ENCODE measurements at places on chromosomes 2 and 18.
A peak's percentile ranks its signal among the peaks of the same experiment; 100 is the strongest.

DNA sequence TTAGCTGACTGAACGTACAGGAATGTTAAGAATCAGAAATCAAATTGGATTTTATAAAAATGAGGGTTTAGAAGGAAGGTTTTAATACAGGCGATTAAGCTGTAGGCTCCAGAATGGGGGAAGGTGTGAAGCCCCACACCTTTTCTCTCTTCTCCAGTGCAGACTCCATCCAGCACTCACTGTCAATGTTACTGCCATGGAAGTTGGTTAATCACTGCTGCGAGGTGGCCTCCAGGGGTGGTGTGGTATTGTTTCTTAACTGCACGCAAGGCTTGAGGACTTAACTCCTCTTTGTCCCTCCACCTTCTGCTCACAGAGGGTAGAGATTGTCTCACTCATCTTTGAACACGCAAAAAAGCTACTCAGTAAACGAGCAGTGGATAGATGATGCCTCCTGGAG lies 26.9 kb upstream of the YWHAQ start:
- DNase-seq = no peak

DNA sequence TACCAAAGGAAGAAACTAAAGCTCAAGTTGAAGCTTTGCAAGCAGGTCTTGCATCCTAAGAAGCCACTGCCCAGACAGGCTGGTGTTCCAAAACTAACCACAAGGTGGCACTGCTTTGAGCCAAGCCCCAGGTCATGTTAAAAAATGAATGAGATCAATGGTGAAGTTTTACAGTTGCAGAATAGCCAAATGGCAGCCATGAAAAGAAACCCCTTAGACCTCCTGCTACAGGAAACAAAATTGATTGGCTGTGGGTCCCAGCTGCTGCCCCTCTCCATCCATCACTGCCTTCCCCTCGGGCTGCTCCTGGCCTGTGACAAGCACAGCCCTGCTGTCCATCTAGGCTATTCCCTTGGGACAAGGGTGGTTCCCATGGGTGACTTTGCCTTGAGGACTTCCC lies 20.7 kb upstream of the MREG start:
- peak; percentile 31 for DNase-seq

DNA sequence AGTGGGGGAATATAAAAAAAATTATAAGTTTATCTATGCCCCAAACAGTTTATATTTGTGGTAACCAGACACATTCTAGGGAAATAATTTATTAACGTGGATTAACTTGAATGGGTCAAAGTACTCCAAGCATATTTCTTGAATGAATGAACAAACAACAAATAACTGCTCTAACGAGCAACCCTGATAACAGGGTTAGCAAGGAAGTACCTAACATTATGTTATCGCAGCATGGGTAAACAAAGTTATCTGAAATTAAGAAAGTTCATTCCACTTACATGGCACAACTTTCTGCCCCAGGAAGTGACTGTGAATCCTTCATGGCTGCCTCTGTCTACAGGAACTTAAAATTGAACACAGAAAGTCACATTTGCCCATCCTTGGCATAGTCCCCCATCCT lies 812.9 kb upstream of the ACVR2A start:
- no peak for DNase-seq

GRCh38 chr2:39469807-39470206 lies 32.7 kb upstream of the MAP4K3 start:
- DNase-seq = no peak

- DNase-seq = no peak
These were observed 72.0 kb upstream of the TMEM178A start for GRCh38 chr2:39593439-39594393.

DNA sequence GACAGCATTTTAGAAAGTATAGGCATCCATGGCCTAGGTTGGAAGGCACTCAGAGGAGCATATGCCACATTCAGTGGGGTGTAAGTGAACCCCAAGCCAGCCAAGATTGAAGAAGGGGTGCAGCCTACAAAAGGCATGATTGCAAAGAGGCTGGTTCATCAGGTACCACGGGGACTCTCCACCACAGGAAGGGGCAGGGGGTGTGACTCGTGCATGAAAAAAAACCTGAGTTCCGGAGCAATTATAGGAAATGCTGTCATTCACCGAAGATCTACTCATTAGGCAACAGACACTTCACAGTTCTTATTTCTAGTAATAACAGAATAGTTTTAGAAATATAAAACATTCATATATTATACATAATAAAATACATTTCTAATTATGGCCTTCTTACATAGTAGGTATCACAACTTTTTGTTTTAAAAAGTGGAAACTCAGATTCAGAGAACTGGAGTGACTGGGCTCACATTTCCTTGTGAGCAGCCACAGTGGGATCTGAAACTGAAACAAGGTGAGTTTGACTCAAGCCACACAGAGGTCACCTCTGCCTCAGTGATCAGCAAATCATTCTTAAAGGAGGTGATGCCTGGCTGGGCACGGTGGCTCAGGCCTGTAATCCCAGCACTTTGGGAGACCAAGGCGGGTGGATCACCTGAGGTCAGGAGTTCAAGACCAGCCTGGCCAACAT lies 188.4 kb upstream of the GYPC start:
- DNase-seq = no peak

Data from substantia nigra (tissue), 51 donors.